ENCODE measurements at places on chromosomes 3 and 15.
A peak's percentile ranks its signal among the peaks of the same experiment; 100 is the strongest.

DNA sequence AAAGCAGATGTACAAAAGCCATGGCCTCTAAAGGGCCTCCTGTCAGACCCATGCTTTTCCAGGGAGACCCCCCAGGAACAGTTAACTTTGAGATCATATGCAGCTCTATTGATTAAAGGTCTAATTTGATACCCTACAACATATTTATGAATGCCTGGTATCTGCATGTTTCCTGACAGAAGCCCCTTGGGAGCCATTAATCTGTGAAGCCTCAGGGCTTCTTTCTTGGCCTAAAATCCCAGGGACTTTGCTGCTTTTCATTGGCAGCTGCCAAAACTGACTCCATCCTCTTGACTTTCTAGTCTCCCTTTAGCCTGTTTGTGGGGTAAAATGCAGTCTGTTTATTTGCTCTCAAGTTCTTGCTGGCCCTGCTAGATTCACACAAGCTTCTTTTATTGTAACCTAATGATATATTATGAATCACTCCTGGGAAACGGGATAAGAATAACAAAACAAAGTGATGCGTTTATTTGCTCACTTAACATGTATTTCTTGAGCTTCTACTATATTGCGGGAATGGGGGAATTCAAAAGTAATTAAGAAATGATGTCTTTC is 257.0 kb downstream of the LSAMP start:
- DNase-seq = peak; percentile 13

- DNase-seq = peak; percentile 60
Observed at GRCh38 chr3:40086890-40087883, 222.3 kb upstream of the EIF1B start.

DNA sequence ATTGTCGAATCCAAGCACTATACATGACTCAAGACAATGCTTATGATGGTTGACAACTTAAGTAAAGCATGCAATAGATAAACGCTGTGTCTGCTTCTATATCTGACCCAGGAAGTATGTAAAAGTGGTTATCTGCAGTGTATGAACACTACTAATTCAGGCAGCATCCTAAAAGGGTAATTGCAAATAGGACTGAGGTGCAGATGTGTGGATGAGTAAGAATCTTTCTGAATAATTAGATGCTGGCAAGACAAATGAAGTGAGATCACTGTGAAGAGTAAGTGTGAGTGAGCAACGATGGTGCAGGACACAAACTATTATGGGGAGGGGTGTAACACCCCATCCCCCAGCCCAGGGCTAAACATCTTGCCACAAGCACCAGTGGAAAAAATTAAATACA is 195.7 kb upstream of the CHRNA7 start:
- no peak for DNase-seq

DNA sequence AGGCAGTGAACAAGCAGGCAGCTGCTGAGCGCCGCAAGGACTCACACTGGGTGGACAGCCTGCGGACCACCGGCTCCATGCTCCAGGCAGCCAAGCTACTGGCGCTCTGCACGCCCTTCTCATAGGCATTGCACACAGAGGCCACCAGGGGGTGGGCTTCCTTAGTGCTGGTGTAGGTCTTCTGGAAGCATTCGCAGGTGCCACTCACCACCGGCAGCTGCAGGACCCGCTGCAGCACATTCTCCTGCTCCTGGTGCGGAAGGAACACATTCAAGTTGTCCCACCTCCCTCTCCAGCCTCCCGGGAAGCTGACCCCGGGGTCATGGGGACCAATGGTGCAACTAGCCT is 6.0 kb downstream of the PLIN1 start:
- DNase-seq = peak; percentile 21

DNA sequence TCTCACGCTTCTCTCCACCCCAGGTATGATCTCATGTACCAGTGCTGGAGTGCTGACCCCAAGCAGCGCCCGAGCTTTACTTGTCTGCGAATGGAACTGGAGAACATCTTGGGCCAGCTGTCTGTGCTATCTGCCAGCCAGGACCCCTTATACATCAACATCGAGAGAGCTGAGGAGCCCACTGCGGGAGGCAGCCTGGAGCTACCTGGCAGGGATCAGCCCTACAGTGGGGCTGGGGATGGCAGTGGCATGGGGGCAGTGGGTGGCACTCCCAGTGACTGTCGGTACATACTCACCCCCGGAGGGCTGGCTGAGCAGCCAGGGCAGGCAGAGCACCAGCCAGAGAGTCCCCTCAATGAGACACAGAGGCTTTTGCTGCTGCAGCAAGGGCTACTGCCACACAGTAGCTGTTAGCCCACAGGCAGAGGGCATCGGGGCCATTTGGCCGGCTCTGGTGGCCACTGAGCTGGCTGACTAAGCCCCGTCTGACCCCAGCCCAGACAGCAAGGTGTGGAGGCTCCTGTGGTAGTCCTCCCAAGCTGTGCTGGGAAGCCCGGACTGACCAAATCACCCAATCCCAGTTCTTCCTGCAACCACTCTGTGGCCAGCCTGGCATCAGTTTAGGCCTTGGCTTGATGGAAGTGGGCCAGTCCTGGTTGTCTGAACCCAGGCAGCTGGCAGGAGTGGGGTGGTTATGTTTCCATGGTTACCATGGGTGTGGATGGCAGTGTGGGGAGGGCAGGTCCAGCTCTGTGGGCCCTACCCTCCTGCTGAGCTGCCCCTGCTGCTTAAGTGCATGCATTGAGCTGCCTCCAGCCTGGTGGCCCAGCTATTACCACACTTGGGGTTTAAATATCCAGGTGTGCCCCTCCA is 19.1 kb downstream of the TYRO3 start:
- DNase-seq = peak; percentile 98

GRCh38 chr3:13045904-13046568 is 27.2 kb downstream of the IQSEC1 start:
- DNase-seq = peak; percentile 44

DNA sequence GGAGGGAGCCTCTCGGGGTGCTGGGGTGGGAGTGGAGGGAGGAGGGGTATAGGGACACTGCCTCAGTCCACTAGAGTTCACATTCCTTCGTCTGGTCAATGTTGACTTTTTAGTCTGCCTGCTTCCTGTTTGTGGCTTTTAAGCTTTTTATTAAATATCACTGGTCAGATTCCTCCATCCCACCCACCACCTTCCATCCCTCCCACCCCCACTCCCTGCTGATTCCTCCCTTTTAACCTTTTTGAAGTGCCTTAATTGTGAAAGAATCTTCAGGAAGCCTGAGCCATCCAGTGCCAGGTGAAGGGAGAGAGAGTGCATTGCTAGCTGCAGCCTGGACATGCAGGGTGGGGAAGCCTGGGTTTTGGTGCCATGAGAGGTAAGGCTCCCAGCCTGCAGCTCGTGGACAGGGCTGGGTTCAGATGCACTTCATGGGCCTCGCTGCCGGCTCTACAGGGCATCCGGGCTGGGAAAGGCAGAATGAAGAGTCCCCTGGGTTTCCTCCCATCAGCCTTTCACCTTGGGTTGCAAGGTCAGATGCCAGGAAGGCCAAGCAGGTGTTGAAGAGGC is 105.9 kb downstream of the DNAJB8 start:
- DNase-seq = no peak

DNA sequence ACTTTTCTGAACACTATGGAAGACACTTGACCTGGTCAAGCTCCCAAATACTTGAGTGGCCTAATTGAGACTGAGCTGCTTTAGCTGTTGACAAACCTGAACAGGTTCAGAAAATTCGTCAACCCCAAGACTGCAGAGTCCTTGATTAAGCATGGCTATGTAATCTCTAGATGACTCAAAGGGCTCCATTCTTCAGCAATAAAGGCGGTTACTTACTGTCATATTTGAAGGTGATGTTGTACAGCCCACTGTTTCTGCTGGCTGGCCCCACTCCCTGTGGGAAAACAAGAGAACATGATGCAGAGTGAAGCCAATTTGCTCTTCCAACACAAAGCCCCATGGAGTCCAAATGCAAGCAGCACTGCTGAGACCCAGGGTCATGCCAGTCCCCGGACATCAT is 45.1 kb downstream of the IL17RD start:
- DNase-seq = no peak

- DNase-seq = peak; percentile 87
Observed at GRCh38 chr3:136336329-136337100, 86.4 kb downstream of the PCCB start.

DNA sequence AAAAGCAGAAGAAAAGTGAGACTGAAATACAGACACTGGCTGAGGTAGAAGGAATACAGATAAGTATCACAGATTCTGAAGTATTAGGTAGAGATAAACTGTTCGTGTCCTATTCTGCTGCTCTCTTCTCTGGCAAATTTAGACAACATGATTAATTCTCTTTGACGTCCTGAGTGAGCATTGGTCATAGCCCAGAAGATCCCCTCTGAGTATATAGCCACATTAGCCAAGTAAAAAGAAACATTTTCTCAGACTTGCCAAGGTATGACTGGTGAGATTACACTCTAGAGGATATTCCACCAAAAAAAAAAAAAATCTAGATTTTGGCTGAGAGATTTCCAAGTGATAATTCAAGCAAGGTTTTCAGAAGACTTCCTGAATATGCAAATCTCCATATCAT is 111.4 kb upstream of the ALCAM start:
- no peak for DNase-seq

DNA sequence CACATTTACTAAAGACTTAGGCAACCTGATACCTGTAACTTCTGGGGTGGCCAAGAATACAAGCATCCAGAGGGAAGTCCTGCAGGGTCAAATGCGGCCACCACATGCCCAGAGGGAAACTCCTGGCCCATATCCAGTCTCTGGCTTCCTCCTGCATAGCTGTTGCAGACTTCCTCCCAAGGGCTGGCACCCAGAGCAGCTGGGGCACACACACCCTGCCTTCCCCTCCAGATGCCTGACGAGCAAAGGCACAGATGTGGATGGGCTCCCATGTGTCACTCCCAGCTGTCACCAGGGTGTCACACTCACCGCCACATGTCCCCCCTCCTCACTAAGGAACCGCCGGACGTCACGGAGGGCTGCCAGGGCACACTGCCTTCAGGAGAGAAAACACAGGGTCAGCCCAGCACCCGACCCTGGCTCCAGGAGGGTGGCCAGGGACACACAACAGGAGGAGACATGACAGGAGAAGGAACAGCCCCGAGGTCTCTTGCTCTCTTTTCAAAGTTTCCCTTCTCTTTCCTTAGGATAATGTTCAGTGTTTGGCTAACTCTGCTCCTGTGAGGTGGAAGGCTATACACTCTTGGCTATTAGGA is 13.2 kb downstream of the PFKFB4 start:
- peak; percentile 70 for DNase-seq

DNA sequence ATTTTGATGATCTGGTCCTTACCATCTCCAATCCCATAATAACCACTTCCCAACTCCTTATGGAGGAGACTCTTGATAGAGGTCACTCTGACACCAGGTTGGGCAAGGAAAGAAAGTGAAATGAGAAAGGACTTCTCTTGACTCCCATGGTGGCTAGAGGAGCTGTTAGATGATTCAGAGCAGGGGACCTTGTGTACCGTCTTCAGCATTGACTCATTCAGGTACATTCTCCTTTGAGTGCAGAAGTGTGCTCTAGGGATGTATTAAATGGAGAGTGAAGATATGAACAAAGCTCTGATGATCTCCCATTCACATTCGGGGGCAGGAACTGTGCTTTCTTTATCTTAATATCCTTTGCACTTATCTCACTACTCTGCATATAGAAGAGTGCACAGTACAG is 46.3 kb upstream of the GAP43 start:
- no peak for DNase-seq

GRCh38 chr15:44788748-44789147 is 52.4 kb downstream of the TRIM69 start:
- no peak for DNase-seq

GRCh38 chr3:180199417-180199995 is 162.8 kb upstream of the PEX5L start:
- no peak for DNase-seq

GRCh38 chr3:39065197-39065596 is 13.4 kb downstream of the WDR48 start:
- DNase-seq = peak; percentile 16

DNA sequence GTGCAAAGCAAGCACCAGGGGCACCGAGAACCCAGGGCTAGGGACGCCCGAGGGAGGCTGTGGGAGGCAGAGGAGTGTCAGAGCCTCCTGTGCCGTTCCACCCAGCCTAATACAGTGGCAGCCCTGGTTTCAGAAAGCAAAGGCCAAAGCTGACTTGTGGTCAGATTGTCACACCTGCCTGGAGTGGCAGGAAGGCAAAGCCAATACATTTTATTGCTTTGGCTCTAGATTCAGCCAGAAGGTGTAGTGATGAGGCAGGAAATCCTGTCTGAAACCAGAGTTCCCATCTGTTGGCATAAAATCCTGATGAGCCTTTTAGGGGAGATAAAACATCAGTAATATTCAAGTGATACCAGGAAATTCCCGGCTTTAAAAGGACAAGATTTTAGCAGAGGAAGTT is 168.3 kb downstream of the SLCO3A1 start:
- no peak for DNase-seq

DNA sequence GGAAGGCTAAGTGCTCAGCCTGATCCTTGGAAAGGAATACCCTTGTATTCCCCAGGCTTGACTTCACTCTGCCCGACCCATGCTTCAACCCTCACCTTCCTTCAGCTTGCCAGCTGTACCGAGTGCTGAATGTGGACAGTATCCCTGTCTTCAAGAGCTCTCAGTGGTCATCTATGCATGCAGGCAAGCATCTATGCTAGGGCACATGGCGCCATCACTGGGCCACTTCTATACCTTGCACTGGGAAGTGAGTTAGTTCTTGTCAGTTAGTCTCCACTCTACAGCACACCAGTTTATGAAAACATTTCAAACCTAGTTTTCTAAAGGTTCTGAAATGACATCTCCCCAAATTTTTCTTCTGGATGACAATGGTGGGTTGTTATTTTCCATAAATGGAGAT is 82.0 kb upstream of the MYRIP start:
- no peak for DNase-seq

- peak; percentile 59 for DNase-seq
Observed at GRCh38 chr3:50623840-50624474, 7.0 kb downstream of the MAPKAPK3 start.

DNA sequence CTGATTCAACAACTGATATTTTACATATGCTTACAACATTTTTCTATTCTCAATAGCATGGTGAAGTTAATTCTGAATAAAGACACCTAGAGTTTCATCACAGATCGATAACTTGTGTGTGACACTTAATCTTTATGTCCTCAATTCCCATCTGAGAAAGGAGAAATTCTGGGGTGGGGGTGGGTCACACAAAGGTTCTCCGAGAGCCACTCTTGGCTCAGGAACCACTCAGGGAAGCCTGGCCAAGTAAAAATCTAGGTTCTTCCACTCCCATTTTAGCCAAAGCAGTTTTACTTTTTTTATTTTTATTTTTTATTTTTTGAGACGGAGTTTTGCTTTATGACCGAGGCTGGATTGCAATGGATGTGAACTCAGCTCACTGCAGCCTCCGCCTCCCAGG is 111.0 kb upstream of the TBL1XR1 start:
- DNase-seq = no peak

GRCh38 chr3:15207836-15208504 is 1.9 kb downstream of the CAPN7 start:
- no peak for DNase-seq

Data from myocyte (in vitro differentiated cells).